ENCODE measurements at places on chromosomes 16 and 17.

- no peak for DNase-seq
Measured at GRCh38 chr17:29583324-29584248, 5.9 kb downstream of the GIT1 start.

DNA sequence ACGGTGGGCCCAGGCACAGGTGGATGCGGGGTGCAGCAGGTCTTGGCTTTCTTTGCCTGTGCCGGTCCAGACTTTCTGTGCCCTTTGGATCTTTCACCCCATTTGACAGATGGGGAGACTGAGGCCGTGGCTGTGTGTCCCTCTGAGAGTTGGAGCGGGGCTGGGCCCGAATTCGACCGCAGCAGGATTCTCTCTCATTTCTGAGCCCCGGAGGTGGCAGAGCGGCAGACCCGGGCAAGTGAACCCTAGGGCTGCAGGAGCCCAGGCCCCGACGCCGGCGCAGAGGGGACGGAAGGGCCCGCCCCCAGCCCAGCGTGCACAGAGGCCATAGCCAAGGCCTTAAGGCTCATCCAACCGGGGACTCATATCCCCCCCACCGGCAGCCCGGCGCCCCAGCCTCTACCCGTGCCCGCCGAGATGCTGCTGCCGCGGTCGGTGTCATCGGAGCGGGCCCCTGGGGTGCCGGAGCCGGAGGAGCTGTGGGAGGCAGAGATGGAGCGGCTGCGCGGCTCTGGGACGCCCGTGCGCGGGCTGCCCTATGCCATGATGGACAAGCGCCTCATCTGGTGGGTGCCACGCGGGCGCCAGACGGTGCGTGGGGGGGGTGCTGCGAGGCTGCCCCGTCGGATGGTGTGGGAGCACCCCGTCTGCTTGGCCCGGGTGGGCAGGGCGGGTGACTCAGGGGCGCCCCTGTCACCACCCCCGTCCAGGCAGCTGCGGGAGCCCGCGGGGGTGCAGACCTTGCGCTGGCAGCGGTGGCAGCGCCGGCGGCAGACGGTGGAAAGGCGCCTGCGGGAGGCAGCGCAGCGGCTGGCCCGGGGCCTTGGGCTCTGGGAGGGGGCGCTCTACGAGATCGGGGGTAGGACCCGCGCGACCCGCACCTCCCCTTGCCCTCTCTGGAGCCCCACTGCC lies 857 bp downstream of the TMC8 start:
- DNase-seq: no peak

DNA sequence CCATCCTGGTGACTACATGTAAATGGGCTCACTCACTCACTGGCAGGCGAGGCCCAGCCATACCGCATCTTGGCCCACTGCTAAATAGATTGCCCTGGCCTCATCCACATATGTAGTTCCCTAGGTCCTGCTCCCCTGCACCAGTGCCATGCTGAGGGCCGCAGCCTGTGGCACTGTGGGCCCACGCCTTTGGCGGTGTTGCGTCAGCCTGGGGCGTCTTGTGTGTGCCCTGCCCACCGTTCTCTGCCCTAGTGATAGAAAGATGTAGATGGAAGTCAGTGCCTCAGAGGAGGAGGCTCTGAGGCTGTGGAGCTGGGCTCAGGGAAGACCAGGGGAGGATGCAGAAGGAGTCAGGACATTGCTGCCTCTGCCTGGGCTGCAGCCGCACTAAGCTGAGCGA lies 18.9 kb downstream of the C17orf75 start:
- no peak for DNase-seq

DNA sequence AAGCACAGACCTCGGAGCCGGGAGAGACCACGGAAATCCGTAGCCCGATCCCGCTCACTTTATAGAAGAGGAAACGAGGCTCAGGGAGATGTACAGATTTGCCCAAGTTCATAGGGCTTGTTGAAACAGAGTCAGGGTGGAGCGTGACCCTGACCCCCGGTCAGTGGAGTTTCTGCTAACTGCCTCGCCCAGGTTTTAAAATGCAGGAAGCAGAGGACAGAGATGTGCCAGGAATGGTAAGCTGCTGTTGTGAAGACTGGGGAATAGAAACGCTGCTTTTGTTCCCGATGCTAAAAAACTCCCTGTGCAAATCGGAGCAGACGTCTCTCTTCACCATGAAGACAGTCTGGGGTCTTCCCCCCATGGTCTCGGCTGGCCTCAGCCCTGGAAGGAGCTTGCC lies 403.0 kb downstream of the SEC14L1 start:
- no peak for DNase-seq

DNA sequence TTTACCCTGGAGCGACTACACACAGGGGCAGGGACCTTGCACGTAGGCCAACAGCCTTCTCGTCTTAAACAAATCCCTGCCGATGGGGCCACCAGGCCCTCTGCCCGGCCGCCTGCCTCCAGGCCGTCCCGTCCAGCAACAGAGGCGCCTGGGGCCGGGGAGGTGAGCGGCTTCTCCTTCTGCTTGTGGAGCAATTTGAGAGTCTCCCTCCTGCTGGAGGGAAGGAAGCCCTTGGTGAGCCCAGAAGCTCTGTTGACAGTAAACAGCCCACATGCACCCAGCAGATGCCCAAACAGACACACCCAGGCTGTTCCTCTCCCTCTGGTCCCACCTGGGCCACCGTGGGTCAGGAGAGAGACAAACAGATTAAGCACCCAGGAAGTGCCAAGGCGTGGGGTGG lies 8.1 kb downstream of the SLC43A2 start:
- DNase-seq: no peak

DNA sequence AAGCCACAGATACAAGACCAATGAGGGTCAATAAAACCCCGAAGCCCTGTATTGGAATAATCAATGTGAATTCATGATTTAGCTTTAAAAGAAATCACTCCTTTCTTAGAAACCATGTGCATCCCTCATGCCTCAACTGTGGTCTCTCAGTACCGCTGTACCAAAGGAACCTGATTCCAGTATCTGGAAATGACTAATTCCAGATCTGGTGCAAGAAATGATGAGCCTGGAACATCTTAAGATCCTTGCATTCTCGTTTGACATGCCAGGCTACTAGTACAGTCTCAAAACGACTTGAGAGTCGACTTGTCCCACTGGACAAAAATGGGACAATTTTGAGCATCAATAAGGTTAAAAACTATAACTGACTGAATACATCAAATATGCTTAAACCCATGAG lies 21.2 kb downstream of the USP31 start:
- no peak for DNase-seq

DNA sequence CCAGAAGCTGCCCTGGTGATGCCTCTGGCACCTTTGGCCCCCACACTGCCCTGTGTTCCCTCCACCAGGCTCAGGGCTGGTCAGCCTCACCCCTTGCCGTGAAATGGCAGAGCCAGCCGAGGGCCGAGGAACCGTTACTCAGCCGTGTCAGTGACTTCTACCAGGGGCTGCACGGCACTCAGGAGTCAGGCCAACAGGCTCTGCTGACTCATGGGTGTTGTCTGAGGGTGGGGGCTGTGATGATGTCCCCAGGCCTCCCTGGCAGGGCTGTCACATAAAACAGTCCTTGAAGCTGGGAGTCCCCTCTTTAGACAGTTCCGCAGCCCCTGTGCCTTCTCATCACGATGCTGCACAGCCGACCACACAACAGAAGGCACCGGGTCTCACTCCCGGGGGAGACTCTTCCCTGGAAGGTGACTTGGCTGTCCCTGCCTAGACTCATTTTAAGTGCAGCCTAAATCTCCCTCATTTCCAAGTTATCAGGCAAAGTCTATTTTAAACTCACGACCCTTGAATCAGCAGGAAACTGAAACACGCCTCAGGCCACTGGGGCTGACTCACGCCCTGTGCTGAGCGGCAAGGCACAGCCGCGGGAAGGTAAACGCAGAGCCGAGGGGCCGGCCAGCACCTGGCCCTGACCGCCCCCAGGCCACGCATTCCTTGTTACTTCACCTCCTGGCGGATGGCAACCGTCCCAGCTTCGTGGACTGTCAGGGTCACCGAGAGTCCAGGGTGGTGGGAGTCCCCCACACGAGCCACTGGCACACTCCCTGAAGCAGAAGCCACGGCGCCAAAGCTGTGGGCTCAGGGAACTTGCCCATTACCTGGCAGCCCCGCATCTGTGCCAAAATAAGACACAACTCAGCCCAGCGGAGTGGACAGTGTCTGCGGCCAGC lies 102.6 kb downstream of the ZNF778 start:
- DNase-seq: peak; percentile 84

DNA sequence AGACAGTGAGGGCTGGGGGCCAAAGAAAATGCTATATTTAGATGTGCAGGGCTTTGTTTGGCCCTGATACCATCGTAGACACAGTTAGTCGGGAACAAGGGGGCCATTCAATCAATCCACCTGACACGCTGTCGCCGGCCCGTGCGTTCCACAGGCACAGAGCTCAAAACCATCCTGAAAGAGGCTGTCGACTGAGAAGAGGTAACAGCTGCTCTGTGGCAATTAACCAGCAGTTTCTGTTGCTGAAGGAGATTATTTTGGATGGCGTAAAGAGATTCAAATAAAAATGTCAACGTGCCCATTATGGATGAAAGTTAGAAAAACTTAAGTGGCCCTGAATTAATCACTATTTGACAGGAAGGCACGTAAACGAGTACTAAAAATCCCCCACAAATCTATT lies 276.2 kb upstream of the IRX5 start:
- DNase-seq: no peak

DNA sequence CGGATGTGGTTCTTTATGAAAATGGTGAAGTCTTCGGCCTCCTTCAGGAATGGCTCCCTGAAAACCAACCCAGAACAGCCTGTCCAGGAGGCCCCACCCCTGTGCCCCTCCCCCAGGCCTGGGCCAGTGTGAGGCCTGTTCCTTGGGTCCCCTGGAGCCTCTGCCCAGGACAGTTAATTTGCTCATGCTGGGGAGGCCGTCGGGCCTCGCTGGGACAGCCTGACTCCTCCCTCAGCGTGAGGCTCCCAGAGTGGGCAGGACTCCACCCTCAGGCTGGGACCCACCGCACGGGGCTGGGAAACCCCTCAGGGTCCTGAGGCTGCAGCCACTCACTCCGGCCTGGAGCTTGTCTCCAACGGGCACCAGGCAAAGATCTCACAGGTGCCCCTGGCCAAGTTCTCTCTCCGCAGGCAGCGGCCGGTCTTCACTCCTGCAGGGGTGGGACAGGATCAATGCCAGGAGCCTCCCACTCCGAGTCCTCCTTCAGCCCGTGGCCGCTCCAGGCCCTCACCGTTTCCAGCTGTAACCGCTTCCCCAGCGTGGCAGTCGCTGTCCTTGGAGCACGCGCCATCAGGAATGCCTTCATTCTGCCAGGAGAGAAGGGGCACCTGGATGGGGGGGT lies 5.8 kb downstream of the P2RX5 start:
- no peak for DNase-seq

- DNase-seq: no peak
Measured at GRCh38 chr16:52558448-52558847, 11.5 kb upstream of the TOX3 start.

GRCh38 chr16:81917375-81917774 lies 93.9 kb downstream of the SDR42E1 start:
- DNase-seq: no peak

- DNase-seq: no peak
Measured at GRCh38 chr16:27721531-27722181, 171.7 kb downstream of the KATNIP start.

GRCh38 chr16:50616386-50616785 lies 64.7 kb downstream of the SNX20 start:
- no peak for DNase-seq

GRCh38 chr16:84931107-84931494 lies 80.2 kb downstream of the ZDHHC7 start:
- no peak for DNase-seq

GRCh38 chr17:74235911-74236371 lies 22.6 kb downstream of the TTYH2 start:
- peak; percentile 10 for DNase-seq

DNA sequence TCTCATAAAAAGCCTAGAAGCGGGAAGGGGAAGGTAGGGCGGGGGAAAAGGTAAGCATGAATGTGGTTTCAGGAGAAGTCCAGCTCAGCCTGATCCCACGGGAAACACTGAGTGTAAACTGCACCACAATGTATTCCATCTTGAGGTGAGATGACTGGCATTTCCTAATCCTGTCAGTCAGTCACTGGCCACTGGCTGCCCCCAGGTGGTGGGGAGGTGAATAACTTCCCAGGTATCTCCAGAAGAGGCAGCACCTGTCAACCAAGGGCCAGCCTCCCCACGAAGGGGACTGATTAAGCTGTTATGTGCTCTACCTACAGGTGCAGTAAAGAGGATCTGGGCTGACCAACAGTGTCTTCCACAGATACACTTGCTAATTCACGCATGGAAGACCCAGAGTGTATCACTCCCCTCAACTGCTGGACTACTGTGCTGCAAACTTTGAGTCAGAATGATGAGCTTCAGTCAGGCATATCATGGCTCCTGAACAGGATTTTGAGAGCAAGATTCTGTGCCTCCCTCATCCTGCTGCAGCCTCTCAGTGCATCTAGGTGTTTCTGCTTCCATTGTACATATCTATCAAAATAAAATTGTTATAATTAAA lies 108.5 kb upstream of the CCL2 start:
- no peak for DNase-seq

- DNase-seq: no peak
Measured at GRCh38 chr16:35365675-35366074, 1906.3 kb downstream of the TP53TG3F start.

DNA sequence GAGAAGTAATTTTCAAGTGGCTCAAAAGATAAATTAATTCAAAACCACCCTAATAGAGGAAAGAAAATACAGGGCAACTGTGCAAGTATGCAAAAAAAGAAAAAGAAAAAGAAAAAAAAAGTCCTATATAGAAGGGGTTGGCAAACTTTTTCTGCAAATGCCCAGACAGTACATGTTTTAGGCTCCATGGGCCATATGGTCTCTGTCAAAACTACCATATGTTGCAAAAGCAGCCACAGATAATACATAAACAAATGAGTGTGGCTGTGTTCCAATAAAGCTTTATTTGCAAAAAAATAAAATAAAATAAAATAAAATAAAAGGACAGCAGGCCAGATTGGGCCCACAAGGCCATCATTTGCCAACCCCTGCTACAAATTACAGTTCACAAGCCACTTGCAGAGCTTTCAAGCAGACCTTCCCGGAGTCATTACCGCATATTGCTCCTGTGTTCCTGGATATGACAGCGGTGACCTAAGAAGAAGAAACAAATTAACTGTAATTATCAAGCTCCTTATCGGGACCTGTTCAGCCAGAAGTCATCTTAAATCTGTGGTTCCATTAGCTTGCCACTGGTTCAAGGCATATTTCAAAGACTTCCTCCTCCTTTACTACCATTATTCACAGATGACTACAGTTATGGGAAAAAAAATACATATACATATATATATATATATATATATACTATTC lies 15.9 kb downstream of the ZC3H7A start:
- no peak for DNase-seq

All from endothelial cell of umbilical vein (primary cell).